ENCODE measurements at places on chromosomes 6 and 20.
A peak's percentile ranks its signal among the peaks of the same experiment; 100 is the strongest.

DNA sequence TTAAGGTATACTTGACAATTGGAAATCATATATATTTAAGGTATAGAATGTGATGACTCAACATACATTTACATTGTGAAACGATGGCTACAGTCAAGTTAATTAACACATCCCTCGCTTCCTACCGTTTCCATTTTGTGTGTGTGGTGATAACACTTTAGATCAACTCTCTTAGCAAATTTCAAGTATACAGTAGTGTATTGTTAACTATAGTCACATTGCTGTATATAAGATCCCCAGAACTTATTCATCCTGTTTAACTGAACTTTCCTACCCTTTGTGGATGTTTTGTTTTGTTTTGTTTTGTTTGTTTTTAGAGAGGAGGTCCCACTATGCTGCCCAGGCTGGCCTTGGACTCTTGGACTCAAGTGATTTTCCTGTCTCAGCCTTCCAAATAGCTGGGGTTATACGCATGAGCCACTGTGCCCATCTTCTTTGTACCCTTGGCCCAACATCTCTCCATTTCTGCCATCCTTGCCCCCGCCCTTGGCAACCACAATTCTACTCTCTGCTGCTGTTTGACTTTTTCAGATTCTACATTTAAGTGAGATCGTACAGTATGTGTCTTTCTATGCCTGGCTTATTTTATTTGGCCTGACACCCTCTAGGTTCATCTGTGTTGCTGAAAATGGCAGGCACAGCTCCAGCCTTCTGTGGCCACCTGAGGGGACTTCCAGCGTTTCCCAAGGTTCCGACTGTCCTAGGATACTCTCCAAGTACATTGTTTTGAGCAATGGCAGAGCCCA, 90.5 kb upstream of the SNX9 start:
- peak; percentile 41 for DNase-seq

GRCh38 chr6:88380083-88380482, 213.9 kb upstream of the CNR1 start:
- DNase-seq, result peak; percentile 77

GRCh38 chr6:35236223-35236622, 22.5 kb downstream of the SCUBE3 start:
- no peak for DNase-seq

DNA sequence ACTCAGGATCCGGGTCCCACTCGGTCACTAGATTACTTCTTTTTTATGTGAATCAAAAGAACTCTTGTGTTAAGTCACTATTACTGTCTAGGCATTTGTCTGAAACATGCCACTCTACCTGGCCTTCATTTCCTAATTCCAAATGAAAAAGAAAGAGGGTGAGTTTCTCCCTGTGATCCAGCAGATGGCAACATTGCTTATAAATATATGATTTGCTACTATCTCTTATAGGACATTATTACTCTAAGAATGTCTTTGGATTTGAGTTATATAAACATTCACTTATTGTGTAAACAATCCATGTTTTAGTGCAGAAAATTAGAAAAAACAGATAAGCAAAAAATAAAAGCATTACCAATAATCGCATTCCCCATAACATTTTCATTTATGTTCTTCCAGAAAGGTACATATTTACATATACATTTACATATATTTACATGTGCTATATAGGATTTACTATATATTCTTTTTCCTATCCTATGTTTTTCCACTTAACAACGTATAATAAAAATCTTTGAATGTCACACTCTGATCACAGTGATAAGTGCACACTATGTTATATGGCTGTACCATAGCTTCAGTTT, 66.9 kb downstream of the FAXC start:
- DNase-seq, result no peak

GRCh38 chr20:2523919-2524708, 12.3 kb upstream of the TMC2 start:
- no peak for DNase-seq
